ENCODE measurements at places on chromosomes 12 and 14. TPM values are rescaled to one million over a fixed set of nuclear protein-coding genes. Genes with fewer than 3 reads are reported as not detected.

DNA sequence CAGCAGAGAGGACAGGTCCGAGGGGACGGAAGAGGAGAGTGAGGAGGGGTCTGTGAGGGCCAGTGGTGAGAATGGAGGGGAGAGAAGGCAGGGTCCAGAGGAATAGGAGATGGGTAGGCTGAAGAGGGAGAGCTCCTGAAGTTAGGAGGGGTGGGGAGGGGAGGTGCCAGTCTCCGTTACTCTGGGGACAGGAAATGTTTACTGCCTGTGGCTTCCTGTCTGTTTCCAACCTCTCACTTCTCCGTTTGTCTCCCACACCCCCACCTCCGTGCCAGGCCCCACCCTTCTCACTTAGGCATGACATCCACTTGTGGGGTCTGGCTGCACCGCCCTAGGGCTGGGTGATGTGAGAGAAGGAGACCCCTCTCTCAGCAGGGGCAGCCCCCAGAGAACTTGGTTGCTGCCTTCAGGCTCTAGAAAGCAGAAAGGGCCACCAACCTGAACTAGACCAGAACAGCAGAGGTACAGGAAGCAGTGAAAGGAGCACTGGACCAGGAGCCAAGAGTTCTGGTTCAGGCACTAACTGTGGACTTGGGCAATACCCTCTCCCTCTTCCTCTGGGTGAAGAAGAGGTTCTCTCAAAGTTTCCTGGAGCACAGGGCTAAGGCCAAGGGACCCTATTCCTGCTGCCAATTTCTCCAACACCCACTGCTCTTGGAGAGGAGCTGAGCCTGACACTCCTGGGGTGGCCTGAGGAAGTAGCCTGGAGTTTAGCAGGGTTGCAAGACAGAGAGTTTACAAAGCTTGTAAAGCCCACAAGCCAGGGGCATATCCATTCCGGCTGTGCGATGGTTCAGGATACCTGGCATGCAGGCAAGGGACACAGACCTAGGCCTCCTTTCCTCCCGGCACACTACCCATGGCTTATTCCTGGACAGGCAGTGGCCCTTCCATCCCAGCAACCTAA, 5.5 kb downstream of the ITGA5 start:
- peak overlapping the region; percentile 84 for H3K27ac ChIP-seq
- H3K36me3 ChIP-seq: no peaks in the 10 kb centered on the region
- DNase-seq: no peak
- H3K4me3 ChIP-seq: no peak overlapping the region
- H3K4me1 ChIP-seq: peaks cover 22% of the 10 kb centered on the region

DNA sequence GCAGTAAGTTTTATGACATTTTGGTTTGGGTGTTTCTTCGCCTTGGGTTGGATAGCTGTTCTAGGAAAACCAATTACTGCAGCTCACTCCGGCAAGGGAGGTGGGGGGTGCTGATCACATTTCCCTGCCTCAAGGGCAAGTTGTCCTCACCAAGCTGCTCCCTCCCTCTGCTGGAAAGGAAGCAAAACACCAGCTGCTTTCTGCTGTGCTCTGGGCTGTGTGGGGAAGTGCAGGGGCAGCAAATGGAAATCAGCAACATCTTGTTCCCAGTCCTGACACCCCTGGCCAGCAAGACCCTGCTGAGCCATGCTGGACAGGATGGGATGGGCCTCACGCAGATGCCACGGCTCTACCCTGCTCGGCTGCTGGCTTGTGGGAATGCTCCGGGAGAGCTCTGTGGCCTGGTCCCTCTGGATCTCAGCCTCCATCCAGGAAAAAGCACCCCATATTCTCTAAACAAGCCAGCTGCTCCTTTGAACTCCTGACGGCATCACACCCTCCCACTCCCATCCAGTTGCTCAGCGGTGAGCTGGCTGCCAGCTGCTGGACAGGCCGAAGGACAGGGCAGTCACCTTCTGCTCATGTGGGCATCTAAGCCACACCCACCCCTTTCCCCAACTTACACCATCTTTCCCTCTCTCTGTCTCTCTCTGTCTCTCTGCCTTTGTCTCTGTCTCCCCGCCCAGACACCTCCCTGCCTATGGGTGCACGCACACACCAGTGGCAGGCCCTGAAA, 52.4 kb upstream of the EIF5 start:
- no peak overlapping the region for H3K4me3 ChIP-seq
- no peaks in the 10 kb centered on the region for H3K36me3 ChIP-seq

AGAP2 gene
- 4.8 TPM for total RNA-seq

DNA sequence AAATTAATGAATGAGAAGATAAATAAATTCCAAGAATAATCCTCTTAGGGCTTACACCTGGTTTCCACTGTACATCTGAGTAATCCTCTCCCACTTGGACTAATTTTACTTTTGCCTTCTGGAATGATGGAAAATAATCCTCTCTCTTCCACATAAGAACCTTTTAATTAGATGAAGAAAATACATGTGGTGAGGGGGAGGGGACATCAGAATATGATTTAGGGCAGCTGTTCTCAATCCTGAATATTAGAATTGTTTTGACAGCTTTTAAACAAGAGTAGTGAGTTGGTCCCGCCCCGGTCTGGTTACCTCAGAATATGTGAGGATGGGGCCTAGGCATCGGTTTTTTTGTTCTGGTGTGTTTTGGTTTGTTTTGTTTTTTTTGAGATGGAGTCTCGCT, 51.5 kb downstream of the HECTD4 start:
- no peaks in the 10 kb centered on the region for H3K36me3 ChIP-seq
- no peak overlapping the region for H3K4me3 ChIP-seq
- H3K27ac ChIP-seq: no peak overlapping the region
- DNase-seq: no peak
- no peaks in the 10 kb centered on the region for H3K27me3 ChIP-seq

RNF31 gene
- 31.7 TPM for total RNA-seq

DDX47 gene
- 79.2 TPM for total RNA-seq

DNA sequence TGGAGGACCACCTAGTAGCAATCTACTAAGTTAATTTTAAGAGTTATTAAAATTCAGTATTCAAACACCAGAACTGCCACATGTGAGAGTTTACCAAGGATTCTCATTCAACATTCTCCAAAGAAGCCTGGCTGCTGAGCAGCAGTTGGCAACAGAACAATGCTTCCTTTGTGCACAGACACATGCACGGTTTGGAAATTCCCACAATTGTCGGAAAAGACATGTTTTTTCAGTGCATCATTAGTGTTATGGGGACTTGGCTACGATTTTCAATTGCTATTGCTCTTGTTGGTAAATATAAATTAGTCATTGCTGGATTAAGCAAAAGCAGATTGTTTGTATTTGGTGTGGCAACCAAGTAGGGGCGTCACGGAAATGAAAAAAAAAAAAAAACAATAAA, 22.2 kb downstream of the ST8SIA1 start:
- H3K36me3 ChIP-seq: no peaks in the 10 kb centered on the region
- H3K4me3 ChIP-seq: no peak overlapping the region
- H3K4me1 ChIP-seq: no peaks in the 10 kb centered on the region
- H3K27me3 ChIP-seq: no peaks in the 10 kb centered on the region
- no peak overlapping the region for H3K27ac ChIP-seq

- no peak for DNase-seq
- H3K4me1 ChIP-seq: no peaks in the 10 kb centered on the region
- no peaks in the 10 kb centered on the region for H3K27me3 ChIP-seq
- no peak overlapping the region for H3K27ac ChIP-seq
- no peaks in the 10 kb centered on the region for H3K36me3 ChIP-seq
Measured at GRCh38 chr12:37548266-37548805, 768.2 kb upstream of the ALG10B start.

All from lung (tissue), 17 donors.